ENCODE measurements at places on chromosomes 4 and X.

GRCh38 chr4:169058312-169058711 lies 48.3 kb upstream of the CBR4 start:
- DNase-seq = no peak

DNA sequence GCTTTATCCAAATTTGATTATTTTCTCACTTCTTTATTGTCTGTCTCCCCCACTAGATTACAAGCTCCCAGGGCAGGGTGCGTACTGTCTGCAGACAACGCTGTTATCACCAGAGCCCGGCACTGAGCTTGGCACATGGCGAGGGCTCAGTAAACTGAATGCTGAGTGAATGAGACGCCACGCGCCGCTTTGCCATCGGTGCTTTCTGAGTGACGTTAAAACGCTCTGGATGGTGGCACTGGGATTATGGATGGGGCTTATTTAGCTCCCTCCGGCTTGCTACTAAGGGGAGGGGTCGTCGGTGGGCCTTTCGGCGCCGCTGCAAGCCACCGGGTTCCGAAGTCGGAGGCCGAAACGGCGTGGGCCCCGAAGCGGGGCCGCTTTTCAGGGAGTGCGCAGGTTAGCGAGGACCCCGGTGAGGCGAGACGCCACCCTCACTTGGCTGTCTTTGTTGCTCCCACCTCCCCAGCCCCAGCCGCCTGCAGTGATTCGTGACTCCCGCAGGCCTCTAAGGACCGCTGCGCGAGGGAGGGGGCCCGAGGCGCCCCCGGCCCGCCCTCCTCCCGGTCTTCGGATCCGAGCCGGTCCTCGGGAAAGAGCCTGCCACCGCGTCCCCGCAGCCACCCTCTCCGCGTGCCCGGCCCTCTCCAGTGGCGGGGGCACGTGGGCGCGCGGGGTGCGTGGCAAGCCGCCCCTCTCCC lies 569 bp upstream of the FHL1 start:
- no peak for DNase-seq

DNA sequence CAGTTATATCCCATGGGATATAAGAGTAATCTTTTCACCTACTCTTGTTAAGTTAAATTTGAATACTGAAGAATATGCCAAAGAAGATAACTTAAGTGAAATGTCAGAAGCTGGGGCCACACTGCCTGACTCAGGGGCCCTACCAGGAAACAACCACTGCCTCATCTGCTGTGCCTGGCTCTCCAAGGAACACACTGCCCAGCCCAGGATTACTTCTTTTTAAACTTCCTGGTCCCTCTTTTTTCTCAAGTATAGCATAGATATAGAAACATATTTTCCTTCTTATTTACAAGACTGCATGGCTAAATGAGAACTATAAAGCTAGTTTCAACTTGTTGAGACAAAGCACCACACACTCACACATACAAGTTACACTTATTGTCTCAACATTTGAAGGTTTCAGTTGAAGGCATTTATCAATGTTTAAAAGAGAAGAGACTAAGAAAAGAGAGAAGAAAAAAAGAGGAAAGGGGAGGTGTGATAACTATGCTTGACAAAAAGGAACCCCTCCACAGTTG lies 45.2 kb downstream of the MAML3 start:
- no peak for DNase-seq

GRCh38 chr4:174794543-174795094 lies 34.4 kb downstream of the GLRA3 start:
- no peak for DNase-seq

- DNase-seq = no peak
Observed at GRCh38 chrX:154063234-154063633, 34.3 kb downstream of the MECP2 start.

DNA sequence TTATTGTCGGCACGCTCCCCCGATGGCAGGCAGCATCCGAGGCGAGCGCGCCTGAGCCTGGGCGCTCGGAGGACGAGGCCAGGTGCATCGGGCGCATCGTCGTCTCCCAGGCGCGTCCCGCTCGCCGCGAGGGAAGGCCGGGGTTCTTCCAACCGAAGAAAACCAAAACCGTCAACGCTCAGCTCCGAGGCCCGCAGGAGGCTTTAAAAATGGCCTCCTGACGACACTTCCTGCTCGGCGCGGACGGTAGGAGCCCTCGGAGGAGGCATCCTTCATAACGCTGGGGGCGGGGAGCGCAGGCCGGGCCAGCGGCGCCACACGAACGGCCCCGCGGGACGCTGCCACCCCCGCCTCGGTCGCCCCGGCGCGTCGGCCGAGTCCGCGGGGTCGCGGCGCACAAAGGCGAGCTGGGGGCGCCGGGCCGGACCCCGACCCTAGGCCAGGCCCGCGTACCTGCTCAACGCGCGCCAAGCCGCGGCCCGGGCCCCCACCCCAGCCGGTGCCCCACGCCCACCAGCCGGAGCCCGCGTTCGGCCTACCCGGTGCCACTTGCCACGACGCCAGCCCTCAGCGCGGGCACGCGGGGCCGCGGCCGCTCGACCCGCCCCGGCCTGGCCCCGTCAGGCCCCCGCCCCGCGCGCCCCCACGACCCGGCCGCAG lies 501 bp downstream of the ZNF518B start:
- no peak for DNase-seq

DNA sequence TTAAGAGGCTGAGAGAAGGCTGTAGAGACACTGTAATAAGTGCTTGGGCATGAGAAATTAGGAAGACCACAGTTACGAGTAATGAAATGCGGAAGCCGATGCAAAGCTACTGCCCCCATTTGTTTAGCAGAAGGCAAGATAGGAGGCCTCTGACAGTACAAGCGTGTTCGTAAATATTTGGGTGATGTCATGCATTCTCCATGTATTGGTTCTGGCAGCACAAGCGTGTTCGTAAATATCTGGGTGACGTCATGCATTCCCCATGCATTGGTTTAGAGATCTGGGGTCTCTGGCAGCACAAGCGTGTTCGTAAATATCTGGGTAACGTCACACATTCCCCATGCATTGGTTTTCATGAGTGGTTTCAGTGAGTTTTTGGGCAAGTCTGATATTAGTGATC lies 661.5 kb upstream of the FRG1 start:
- DNase-seq = no peak

GRCh38 chr4:143184217-143184502 lies 557 bp upstream of the USP38 start:
- no peak for DNase-seq

DNA sequence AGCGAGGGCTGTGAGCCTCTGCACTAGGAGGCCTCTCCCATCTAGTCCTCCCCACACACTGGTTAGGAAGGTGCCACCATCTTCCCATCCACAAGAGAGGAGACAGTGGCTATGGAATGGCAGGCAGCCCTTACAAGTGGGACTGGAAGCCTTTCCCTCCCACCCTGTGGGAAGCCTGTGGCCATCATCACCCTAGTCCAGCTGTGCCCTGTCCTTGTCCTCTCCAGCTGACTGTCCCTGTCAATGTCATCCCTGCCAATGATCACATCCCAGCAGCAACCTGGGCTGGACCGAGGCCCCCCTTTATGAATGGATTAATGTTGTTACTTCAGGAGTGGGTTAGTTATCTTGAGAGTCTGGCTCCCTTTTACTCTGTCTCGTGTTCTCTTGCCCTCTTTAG lies 52.8 kb downstream of the NYX start:
- DNase-seq = no peak

DNA sequence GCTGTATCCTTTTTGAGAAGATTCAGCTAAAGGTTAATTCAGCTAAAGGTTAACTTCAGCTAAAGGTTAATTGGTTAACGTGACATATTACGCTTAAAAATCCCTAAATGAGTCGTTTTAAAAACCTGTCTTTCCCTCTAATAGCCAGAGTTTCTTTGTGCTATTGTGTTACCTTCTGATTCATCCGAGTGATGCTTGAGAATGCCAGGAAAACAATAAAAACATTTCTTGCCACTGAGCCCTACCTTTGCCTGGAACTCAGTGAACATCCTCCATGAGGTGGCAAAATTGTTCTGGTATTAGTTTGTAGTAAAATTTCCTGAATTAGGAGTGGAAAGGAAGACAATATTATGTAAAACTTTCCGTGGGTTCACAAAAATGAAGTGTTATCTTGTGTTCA lies 13.7 kb upstream of the TMPRSS11E start:
- no peak for DNase-seq

GRCh38 chrX:111386615-111387233 lies 25.3 kb downstream of the DCX start:
- no peak for DNase-seq

DNA sequence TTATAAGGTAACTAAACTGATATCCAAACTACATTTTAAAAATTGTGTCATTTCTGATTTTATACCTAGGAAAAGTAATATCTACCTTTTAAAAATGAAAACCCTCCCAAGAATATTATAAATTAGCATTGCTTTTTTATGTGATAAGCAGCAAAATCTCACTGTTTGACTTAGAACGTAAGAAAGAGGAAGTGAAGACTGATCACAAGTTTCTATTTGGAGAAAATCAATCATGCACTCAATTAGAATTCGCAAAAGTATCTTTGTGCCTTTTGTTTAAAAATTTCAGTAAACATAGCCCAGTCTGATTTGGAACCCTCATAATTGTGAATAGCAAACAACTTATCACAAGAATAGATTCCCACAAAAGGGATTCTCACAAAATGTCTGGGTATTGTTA lies 142.7 kb downstream of the TENM3 start:
- DNase-seq = no peak

DNA sequence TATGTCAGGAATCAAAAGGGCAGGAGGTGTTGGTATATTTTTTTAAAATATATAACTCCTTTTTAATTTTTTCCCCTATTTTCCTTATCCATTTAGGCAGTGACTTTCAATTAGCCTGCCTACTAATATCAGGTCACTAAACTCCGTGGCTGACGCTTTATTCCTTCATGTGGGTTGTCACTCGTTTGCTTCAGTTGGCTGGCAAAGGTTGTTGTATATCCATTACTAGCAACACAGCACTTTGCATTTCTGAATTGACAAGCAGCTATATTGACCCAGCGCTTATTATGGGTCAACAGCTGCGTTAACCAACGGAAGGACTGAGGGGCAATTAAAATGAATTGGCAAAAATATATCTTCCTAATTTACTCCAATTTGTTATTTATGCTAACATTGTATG lies 87.7 kb downstream of the ARX start:
- no peak for DNase-seq

- no peak for DNase-seq
Observed at GRCh38 chrX:107729558-107730297, 45.9 kb downstream of the TSC22D3 start.

DNA sequence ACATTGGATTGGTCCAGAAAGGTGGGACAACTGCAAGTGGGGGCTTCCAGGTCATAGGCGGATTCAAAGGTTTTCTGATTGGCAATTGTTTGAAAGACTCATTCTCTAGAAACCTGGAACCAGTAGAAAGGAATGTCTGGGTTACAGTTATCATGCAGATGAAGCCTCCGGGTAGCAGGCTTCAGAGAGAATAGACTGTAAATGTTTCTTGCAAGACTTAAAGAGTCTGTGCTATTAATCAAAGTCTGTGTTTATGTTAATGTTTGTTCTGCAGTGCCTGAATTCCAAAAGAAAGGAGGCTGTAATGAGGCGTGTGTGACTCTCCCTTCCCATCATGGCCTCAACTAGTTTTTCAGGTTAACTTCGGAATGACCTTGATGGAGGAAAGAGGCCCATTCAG lies 43.9 kb upstream of the GC start:
- no peak for DNase-seq

DNA sequence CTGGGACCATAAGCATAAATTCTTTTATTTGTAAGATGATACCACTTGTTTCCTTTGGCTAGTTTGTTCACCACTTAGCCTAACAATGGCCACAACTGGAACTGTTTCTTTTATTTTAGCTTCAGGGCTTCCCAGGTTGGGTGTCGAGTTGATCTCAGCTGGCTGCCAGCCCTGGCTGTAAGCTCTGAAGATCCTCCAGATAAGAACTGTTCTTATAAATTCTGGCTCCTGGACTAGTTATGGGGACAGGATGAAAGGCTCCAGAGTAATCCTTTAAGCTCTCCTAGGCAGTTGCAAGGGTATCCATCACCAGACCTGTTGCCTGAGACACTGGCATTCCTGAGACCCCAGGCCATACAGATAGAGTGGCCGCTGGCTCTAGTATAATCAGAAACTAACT lies 129.4 kb upstream of the ACSL4 start:
- DNase-seq = no peak

DNA sequence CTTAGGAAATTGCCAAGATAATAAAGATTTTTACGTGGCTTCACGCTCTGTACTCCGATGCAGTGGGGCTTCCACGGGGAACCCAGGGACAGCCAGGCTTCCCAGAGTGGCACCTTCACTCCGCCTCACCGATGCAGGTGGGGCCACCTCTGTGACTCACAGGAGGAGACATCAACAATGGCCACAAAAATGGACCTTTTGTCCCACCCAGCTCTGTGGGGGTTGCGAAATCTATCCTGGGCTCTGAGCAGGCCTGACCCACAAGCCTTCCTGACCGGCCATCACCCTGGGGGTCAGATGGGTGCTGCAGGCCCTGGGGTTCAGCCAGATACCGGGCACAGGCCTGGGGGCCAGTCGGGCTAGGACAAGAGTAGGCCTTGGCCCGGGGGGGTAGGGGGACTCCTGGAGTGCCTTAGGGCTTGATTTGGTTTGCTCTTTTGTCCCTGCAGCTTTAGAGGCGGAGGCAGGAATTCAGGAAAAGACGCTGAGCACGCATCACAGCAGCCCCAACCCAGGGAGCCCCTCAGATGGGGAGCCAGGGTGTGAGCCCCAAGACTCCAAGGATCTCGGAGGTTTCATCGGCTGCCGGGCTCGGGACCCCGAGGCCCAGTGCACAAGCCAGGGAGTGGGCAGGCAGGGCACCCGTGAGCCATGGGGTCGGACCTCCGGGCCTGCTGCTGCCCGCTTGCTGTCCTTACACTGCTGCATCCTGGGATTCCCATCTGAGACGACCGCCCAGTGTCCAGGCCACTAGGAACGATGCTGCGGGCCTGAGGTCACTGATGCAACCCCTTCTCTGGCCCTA lies 136.5 kb upstream of the NKX1-1 start:
- DNase-seq = no peak

DNA sequence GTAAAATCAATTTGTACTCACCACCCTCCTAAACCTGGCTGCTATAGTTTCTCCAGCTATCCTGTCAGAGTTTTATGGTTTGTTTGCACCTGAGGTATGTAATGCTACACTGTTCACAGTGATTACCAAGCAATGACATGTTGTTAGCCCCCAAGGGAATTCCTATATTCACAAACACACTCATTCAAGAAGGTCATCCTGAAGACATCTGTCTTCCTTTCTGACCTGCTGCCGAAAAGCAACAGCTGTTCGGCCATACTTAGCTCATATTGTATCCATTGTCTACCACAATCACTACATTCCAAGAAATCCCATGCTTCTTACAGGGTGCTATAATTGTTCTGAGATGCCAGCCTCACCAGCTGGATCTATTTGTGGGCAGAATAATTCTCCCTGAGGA lies 160.1 kb upstream of the GYPA start:
- DNase-seq = no peak

- DNase-seq = no peak
Observed at GRCh38 chr4:175412161-175412560, 399.9 kb downstream of the GPM6A start.
